ENCODE measurements at places on chromosomes 4 and X.

DNA sequence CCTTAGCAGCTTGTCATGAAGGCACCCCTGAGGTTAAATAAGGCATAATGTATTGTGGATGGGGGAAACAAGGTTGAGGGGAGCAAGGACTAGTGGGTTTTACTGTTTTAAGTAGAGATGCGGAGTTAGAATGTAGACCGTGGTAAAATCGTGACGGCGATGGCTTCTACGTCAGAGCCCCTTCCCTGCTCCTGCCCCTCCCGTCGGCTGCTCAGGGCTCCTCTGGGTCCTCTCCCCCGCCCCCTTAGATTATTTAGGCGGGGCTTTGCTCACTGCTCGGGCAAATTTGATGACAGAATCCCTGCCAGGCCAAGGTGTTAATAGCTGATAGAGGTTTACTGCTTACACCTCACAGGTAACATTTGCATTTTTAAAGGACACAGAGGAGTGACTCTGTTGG lies 2.3 kb downstream of the FRMPD3 start:
- DNase-seq = no peak

- DNase-seq = no peak
These were observed 103.0 kb upstream of the MBNL3 start for GRCh38 chrX:132591719-132592275.

GRCh38 chrX:41116948-41117347 lies 31.7 kb downstream of the USP9X start:
- DNase-seq = no peak

DNA sequence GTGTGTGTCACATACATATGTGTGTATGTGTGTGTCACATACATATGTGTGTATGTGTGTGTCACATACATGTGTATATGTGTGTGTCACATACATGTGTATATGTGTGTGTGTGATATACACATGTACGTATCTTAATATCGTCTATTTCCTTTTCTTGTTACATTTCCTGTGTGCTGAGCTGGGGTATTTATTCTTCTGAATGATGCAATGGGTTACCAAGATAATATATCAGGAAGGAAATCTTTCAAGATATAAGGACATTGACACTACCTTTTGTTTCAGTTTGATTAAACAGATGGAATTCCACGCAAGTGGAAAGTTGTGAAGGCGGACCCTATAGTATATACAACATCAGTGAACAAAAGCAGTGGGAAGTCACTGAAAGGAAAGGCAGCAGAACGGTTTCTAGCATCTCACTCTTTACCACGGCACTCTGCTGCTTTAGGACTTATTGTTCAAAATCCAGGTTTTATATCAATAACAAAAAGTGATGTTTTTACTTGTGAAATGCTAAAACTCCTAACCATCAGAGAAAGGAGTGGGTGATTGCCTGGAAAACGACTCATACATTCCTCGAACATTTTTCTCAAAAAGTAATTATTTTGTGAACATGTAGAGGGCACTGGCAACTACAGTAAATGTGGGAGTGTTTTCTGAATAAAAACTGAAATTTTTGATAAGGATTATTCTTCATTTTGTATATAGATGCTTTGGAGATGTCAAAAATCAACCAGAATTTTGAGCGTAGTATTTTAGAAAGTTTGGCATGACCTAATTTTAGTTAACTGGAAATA lies 43.1 kb upstream of the IL21 start:
- no peak for DNase-seq

- DNase-seq = no peak
These were observed 13.4 kb downstream of the CCDC158 start for GRCh38 chr4:76407440-76408119.

- DNase-seq = no peak
These were observed 11.3 kb downstream of the PNCK start for GRCh38 chrX:153662266-153662665.

DNA sequence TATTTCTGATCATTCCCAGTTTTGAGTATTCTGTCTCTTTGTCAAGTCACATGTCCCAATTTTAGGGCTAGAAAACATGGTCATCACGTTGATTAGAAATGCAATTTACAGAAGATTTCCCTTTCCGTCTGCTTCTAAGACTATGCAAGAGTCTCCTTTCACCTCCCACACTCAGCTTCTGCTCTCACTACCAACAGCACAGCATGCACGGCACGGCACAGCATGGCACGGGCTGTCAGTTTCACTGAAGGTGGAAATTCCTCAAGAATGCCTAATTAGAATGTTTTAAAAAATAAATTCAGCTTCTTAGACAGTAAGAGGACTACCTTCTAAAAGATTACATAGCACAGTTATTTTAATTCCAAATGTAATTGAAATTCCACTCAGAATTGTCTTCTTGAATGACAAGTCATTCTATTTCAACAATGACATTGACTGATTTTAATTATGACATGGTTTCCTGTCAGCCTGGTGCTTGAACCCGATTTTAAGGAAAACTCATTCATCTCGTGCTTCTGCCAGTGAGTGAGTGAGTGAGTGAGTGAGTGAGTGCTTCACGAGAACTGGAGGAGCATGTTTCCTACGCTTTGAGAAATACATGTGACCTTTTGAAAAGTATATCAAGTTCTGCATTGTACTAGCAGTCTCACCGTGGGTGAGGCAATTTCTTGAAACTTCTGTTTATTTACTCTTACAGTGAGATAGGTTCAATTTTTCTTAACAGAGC lies 124.8 kb upstream of the SORBS2 start:
- DNase-seq = no peak

DNA sequence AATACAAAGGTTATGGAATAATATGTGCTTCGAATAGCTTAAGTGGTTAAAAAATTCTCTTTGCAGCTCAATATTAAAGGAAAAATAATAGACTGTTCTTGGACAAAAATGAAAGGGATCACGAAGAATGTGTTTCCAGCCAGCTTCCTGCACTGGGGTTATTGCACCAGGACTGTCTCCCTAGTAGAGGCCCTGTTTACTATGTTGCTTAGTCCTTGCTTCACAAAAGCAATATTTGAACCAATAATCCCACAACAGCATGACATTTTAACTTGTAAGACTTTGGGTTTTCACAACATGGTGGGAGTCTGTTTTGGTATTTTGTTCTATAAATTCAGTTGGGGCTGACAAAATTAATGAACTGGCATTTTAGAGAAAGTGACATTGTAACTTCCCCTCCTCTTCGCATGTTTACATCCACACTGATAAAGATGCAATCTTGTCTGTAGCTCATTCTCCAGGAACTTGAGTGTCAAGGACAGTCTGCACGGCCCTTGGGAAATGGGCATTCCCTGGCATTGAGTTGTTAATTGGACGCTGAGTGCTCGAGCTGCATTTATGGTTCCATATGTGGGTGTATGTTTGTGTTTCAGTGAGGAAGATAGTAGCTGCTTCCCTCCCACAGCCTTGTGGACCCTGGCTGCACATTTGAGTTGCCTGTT lies 39.0 kb downstream of the SHROOM2 start:
- DNase-seq = no peak

GRCh38 chr4:113899271-113900070 lies 80.0 kb downstream of the ARSJ start:
- DNase-seq = no peak

GRCh38 chr4:26022346-26023202 lies 108.6 kb downstream of the SMIM20 start:
- peak; percentile 48 for DNase-seq

GRCh38 chr4:88659890-88660208 lies 37.8 kb downstream of the NAP1L5 start:
- DNase-seq = no peak

- no peak for DNase-seq
These were observed 35.6 kb upstream of the CDKN2AIP start for GRCh38 chr4:183408796-183409195.

DNA sequence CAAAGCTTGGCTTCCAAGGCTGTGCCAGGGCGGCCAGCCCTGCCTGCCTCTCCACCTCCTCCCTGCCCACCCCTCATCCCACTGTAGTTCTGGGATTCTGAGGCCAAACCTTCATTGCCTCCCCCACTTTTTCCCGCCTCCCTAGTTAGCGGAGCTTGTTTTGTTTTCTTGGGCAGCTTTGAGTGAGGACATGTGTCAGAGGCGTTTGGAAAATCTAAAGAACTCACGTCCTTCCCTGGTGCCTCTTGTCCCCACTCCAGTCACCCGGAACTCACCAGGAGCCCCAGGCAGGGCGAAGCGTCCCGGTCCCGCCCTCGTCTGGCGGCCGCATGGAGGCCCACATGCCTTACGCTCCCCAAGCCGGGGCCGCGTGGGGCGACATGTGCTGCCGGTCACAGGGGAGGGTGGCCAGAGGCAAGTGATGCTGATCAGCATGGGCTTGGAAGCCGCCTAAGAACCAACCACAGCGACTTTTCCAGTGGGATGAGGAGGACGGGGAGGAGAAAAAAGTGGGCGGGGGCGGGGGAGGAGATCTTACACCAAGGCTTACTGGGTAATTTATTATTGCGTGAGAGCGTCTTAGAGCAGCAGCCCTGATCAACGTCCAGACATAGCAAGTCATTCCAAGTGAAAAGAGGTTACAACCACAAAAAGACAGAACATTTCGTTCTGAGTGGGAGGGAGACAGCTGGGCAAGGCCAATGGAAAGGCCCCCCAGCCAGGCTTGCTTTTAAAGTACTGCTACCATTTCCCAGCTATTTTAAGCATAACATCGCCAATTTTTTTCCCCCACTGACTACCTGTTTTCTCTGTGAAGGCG lies 48.5 kb downstream of the PRPS1 start:
- peak; percentile 58 for DNase-seq

GRCh38 chr4:138310498-138310897 lies 68.3 kb upstream of the SLC7A11 start:
- no peak for DNase-seq

Data from AG09309 (cell line).